ENCODE measurements at places on chromosomes 7 and 10. TPM values are rescaled to one million over a fixed set of nuclear protein-coding genes. Genes with fewer than 3 reads are reported as not detected.

Gene CNPY1
- total RNA-seq: not detected

GRCh38 chr10:3213758-3214515, 41.4 kb upstream of the PITRM1 start:
- no peak for DNase-seq

Gene ZNF316
- total RNA-seq: 16.1 TPM

GRCh38 chr10:103492655-103493261, 747 bp upstream of the NEURL1 start:
- no peak for DNase-seq

DNA sequence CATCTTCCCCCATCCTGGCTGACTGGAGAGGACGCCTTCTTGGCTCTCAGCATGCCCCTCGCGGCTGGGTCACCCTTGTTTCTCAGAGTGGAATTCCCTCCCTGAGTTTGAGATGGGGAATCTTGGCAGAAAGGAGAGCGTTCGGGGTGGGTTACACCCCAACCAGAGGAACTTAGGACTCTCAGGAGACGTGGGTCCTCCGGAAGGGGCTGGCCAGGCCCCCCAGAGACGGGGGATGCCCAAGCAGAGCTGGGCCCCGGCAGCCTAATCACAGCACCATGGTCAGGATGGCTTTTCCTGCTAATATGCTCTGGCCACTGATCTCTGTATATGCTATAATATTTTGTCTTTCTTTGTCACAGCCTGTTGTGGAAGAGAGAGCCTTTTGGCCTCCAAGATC, 214.3 kb downstream of the WDR37 start:
- no peak for DNase-seq

Gene MCU
- 23.7 TPM for total RNA-seq

Measured in posterior vena cava (tissue), 2 donors.